NCI-H524 (cell line): ENCODE measurements at places on chromosomes 11 and 22.

DNA sequence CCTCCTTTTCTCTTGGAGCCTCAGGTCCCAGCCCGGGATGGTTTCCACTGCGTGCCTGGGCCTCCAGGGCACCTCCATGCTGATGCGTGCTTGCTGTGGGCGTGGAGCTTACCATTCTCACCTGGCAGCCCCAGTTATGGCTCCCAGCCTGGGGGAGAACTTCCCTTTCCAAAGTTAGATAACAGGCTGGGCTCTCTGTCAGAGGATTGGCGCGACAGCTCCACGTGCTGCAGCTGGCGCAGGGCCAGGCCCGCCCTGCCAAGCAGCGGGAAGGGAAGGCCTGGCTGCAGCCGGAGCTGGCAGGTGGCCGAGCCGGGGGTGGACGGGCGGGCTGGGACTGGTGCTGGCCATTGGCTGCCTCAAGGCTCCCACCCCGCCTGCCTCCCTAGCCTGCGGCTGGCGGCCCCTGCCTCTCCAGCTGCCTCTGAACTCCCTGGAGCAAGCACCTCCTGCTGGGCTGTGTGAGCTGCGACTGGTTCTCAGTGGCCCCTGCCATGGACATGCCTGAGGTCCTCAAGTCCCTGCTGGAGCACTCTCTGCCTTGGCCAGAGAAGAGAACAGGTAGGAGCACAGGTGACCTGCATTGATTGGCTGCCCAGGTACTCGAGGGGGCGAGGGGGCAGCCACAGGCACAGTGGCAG is 14.6 kb upstream of the TEF start:
- peak; percentile 96 for DNase-seq

DNA sequence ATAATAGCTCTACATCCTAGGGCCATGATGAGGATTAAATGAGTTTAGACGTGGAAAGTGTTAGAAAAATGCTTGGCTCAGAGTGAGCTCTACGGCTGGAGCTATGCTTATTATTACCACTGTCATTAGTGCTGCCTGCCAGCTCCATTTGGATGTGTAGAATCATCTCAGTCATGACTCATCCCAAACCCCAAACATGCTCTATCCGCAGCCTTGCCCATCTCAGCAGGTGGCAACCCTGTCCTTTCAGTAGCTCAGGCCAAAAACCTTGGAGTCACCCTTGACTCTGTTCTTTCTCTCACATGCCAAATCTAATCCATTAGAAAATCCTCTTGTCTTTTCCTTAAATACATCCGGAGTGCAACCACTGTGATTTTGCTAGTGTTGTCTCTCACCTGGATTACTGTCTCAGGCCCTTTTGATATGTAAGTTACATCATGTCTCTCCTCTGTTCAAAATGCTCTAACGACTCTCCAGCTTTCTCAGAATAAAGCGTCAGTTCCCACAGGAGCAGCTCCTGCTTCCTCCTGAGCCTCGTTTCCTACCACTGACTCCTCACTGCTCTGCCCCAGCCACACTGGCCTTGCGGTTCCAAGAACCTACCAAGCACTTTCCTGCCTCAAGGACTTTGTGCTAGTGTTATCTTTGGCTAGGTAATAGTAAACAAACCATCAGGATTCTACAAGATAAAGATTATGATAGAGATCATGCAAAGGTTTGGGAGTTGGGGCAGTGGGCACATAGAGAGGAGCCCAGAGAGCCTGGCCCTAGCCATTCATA is 10.5 kb upstream of the CHRM1 start:
- no peak for DNase-seq

- no peak for DNase-seq
These were observed 14.1 kb downstream of the MS4A1 start for GRCh38 chr11:60469723-60470122.

GRCh38 chr11:111954154-111954553 is 17.0 kb downstream of the DIXDC1 start:
- no peak for DNase-seq

- no peak for DNase-seq
These were observed 22.7 kb upstream of the ACER3 start for GRCh38 chr11:76837696-76838677.

DNA sequence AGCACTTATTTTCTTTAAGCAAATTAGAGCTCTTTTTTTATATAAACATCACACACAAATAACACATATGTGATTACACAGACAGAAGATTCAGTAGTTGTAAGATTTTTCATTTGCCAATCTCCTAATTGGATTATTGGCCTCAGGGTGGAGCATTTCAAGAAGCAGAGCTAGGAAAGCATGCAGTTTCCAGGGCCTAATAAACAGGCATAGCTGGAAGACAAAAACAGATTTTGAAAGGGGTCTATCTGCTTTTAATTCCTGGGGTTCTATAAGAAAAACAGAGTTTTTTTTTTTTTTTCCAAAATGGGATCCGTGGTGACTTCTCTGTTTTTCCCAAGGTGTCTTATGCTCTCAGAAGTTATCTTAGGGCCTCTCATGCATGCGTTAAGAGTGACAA is 7.6 kb upstream of the FOLR3 start:
- DNase-seq = no peak

DNA sequence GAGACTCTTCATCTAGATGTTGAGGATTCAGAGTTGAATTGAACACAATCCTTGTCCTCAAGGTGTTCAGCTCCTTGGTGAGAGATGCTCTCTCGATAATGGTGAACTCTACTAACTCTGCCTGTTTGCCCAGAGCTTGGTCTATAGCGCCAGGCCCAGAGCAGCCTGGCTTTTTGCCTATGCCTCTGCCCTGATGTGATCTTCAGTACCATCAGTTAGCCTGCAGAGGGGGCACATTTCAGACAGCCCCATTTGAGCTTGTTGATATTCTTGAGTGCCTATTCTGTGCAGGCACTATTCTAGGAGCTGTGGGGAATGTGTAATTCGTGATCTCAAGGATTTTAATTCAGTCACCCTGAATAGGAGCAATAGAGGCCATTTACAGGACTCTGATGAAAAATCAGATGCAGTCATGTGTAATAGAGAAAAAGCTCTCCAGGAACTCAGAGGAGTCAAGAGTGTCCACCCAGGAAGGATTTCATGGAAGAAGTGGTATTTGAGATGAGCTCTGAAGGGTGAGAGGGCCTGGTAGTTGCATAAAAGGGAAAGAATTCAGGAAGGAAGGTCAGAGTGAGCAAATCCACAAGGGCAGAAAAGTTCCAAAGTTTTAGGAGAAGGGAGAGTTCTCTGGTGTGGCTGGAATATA is 19.3 kb downstream of the GTPBP1 start:
- DNase-seq = peak; percentile 44

GRCh38 chr22:50627642-50628542 is at the start of gene ARSA:
ARSA (minus strand) TSS chr22:50628152; CDS start chr22:50627779, 373 bp downstream.
- peak; percentile 31 for DNase-seq

DNA sequence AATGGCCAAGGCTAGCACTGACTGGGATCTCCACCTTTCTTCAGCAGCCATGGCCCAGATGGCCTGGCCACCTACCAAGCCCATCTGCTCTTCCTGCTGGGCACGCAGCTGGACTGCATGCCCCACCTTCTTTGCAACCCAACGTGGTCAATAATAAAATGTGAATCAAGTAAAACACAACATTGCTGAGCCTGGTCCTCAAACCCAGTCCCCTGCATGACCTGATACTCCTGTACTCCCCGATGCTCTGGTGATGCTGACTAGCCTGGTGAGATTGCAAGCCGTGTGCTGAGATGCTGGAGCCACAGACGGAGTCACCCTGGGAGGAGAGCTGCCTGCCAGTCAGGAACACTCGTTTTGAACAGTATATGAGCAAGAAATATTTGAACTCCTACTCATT is 34.0 kb downstream of the PARVG start:
- DNase-seq = no peak

DNA sequence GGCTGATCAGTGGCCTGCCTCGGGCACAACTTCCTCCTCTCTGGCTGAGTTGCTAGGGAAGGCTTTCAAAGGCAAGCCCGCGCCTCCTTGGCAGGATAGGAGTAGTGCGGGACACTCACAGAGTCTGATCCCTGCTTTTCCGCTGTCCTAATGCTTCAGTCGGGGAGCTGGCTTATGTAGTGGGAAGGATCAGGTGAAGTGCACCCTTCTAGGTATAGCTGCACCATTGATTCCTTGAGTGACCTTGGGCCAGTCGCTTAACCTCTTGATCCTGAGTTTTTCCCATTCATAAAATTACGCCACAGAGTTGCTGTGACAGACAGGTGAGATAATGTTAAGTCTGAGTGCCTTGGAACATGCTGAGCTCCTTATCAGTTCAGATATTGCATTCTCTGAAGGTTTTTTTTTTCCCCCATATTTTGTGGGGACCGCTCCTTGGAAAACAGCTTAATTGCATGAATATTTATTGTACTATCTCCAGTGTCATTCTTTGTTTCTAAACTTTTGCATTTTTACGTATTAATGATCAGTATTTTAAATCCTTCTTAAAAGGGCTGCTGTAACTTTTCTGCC is 961 bp downstream of the IPO7 start:
- no peak for DNase-seq

GRCh38 chr11:43922295-43922648 is 20.2 kb upstream of the C11orf96 start:
- no peak for DNase-seq

DNA sequence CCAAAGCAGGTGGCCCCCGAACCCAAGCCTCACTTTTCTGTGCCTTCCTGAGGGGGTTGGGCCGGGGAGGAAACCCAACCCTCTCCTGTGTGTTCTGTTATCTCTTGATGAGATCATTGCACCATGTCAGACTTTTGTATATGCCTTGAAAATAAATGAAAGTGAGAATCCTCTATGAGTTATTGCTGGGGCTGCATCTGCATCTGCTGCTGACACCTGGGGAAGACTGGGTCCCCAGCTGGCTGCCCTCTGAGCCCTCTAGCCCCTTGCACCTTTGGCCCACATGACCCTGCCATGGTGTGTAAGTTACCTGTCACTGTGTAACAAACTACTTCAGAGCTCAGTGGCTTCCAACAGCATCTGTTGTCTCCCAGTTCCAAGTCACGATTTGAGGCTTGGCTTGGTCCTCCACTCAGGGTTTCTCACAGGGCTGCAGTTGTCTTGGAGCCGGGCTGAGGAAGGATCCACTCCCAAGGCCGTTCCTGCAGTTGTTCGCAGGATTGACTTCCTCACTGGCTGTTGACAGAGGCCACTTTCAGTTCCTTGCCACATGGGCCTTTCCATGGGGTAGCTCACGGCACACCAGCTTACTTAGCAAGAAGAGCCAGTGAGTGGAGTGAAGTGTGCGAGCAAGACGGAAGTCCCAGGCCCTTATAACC is 13.5 kb upstream of the UVRAG start:
- no peak for DNase-seq

GRCh38 chr11:73145986-73146575 is 4.0 kb upstream of the FCHSD2 start:
- DNase-seq = no peak

DNA sequence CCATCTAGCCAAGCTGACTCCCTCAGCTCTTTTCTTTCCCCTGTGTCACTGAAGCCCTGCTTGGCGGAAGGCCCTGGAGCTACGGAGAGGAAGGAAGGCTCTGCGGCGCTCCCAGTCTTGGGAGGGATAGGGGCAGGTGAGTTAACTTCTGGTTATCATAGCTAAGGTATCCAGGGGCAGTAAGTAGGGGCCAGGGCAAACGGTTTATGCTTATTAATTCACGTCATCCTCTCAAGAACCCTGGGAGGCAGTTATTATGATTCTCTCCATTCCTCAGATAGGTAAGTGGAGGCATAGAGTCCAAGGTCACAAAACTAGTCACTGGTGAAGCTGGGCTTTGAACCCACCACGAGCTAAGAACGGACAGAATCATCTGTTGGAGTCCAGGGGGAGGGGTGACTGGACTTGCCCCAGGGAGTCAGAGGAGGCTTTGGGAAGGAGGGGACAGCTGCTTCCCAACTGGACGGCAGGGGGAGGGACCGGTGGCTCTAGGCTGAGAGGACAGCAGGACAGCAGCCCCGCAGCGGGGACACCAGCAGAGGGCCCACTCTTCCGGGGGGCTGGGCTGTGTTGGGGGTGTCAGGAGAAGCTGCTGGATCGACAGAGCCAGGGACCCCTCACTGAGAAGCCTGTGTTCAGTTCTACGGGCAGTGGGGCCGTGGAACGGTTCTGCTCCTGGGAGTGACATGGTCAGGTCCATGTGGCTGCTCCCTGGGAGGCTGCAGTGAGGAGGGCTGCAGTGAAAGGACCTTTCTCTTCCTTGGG is 3.5 kb downstream of the BAIAP2L2 start:
- no peak for DNase-seq

GRCh38 chr22:30314915-30315314 is 11.8 kb downstream of the TBC1D10A start:
- no peak for DNase-seq

GRCh38 chr11:111367411-111368284 is 11.4 kb downstream of the POU2AF1 start:
- DNase-seq = no peak

- DNase-seq = peak; percentile 67
These were observed 3.4 kb downstream of the TENM4 start for GRCh38 chr11:79437278-79437980.

- no peak for DNase-seq
These were observed 33.0 kb upstream of the GCAT start for GRCh38 chr22:37774728-37775127.

GRCh38 chr11:57800444-57801182 is 39.0 kb downstream of the CTNND1 start:
- peak; percentile 6 for DNase-seq

GRCh38 chr11:64241241-64241490 is 271 bp downstream of the FKBP2 start:
- DNase-seq = peak; percentile 95

GRCh38 chr22:50481045-50481439 is 301 bp upstream of the ADM2 start:
- DNase-seq = no peak

DNA sequence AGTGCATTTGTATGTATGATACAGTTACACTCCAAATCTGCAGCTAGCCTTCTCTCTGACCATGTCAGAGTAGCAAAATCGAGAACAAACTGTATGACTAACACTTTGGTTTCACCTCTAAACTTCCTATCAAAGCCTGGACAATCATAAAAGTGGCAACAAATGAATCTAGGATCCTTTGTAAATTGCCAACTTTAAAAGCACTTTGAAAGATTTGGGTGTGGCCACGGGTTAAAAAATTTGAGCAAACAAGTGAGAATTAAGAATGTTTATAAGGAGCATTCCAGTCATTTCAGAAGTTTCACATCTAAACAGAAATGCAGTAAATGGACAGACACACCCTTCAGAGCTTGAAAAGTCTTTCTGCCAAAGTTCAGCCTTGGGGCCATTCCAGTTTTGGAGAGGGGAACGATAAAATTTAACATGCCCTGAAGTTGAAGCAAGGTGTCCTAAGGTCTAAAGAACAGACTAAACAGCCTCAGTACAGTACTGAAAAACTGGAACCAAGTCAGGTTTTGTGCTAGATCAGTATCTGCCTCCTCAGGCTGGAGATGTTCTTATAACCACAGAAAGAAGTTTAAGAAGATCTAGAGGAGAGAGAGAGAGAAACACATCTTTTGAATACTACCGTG is 181.9 kb upstream of the BDNF start:
- no peak for DNase-seq

GRCh38 chr22:30182815-30183214 is 63.7 kb downstream of the LIF start:
- no peak for DNase-seq
